ENCODE measurements at places on chromosomes 5 and 9.
A peak's percentile ranks its signal among the peaks of the same experiment; 100 is the strongest.

GRCh38 chr5:76641514-76642120 lies 18.4 kb upstream of the F2RL2 start:
- DNase-seq, result peak; percentile 43

DNA sequence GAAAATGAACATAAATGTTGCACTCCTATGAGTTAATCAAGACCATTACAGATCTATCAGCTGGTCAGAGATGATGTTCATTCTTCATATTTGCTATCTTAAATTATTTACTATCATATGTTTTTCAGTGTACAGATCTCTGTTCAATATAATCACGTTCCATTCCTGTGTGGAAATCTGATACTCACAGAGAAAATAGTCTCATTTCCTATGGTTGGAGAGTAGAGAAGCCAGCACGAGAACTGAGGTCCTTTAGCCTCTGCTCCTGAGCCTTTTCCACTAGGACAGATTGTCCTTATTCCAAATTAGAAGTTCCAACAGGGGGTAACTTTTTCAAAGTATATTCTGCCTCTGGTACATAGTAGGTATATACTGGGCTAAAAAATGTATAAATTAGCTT lies 29.2 kb downstream of the UGCG start:
- DNase-seq, result no peak

- no peak for DNase-seq
These were observed 517.8 kb downstream of the CCDC171 start for GRCh38 chr9:16070455-16071145.

- no peak for DNase-seq
These were observed 140.1 kb downstream of the PAM start for GRCh38 chr5:102895234-102895633.

GRCh38 chr5:45509371-45509770 lies 186.8 kb downstream of the HCN1 start:
- no peak for DNase-seq

DNA sequence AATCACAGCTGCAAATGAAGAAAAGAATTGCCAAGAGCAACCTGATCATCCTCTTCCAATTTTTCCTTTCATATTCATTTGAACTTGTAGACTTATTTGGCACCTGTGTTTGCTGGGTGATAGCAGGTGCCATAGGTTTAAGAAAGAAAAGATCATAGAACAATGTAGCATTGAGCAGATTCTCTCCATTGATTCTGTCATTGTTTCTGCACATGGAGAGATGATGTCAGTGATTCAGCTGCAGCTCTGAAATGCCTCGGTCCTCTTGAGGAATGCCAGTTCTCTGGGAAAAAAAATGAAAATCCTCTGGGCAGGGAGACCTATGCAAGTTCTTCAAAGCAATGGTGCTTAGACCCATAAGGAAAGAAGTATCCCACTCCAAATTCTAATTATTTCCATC lies 418.1 kb upstream of the KLF4 start:
- no peak for DNase-seq

DNA sequence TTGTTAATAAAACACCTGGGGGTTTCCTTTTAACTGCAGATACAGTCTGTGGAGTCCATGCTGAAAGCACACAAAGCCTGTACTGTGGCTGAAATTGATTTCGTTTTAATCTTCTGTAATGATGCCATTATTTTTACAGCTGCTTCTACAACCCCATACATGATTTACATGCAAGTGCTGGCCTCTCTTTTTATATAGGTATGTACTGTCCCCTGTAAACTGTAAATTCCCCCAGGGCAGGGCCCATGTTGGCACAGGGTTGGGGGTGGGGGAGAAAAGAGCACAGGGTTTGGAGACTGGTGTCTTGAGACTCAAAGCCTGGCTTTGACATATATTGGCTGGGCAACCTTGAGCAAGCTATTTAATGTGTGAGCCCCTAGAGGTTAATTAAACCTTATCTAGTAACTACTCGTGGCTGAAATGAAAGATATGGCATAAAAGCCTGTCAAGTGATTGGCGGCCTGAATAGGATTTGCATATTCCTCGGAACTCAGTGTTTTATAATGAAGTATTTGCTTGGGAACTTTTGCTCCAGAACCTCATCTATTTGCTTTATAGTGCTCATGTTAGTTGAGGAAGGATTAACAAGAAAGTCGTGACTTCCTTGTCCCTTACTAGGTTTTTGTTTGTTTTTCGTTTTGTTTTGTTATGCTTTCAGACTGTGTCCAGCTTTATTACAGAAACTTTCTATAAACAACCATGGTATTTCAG lies 34.0 kb downstream of the KLF4 start:
- DNase-seq, result no peak

DNA sequence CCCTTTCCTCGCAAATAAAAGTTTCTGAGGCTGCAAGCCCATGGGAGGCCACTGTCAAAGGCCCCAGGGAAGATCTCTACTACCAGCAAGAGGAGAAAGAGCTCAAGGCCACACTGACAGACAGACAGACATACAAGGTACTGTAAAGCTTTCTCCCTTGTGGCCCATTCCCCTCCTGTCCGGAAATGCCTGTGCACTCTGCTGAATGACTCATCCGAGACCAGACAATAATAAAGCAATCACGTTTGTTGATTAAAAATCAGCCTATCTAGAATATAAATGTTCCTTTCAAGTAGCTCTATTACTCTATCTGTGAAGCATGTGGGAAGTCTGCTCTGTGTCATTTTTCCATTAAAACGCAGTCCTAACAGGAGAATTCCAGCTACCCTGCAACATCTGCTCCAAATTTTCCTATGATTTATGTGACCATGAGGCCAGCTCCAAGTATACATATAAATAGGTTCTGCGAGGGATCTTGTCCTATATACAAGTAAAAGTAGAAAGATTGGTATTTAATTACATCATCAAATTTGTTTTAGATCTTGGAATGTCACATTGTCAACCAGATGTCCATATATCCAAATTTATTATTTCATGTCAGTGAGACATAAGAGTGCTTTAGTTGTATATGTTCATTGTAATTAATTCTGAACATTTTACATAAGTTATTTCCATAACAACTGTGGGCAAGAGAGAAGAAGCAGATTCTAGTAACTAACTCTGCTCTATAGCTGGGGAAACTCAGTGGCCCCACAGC lies 34.7 kb upstream of the TGFBI start:
- no peak for DNase-seq

- DNase-seq, result no peak
These were observed 214.6 kb downstream of the CD180 start for GRCh38 chr5:66982056-66982387.

- DNase-seq, result no peak
These were observed 2.9 kb upstream of the MAML1 start for GRCh38 chr5:179729727-179730126.

DNA sequence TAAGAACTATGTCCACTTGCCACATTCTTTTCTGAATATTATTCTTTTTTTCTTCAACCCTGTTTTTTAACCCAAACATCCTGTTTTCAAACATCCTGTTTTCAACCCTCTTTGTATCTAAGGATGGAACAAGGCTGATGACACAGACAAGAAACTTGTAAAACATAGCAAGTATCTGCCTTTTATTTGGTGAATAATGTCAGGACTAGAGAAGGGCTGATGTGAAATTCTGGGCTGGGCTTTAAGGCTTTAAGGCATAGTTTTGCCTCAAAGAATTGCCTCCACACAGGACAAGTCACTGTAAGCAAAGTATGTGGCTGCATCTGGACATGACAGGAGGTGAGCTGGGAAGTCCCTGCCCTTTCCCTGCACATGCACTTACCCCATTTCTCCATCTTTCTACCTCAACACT lies 42.5 kb upstream of the RIC1 start:
- peak; percentile 34 for DNase-seq

- no peak for DNase-seq
These were observed 881.1 kb upstream of the DMAC1 start for GRCh38 chr9:8680658-8681057.

DNA sequence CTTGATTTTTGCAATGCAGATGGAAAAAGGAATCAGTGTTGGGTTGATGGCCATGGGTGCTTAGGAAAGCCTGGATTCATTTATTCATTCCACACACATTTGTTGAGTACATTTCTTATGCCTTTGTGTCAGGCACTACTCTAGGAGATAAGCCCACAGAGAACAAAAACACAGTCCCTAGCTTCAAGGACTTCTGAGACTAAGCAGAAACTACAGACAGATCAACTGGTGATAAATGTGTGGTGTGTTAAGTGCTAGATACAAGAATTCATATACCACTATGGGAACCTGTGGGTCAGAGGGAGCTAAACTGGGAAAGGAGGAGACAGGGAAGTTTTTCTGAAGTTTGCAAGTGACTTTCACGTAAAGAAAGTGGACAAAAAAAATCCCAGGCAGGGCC lies 119.9 kb downstream of the CEMIP2 start:
- no peak for DNase-seq

DNA sequence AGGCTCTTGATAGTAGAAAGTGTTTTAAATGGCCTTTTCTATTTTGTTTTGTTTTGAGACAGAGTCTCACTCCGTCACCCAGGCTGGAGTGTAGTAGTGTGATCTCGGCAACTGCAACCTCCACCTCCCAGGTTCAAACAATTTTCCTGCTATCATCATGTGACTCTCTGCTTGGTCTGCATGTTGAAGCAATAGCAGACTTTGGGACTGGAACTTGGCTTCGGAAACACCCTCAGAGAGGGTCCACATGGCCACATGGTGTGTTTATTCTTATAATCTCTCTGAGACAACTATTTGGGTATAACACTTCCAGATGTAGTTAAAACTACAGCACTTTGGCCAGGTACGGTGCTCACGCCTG lies 10.9 kb downstream of the SLC1A1 start:
- no peak for DNase-seq

- DNase-seq, result no peak
These were observed 42.3 kb downstream of the BASP1 start for GRCh38 chr5:17259630-17260257.

DNA sequence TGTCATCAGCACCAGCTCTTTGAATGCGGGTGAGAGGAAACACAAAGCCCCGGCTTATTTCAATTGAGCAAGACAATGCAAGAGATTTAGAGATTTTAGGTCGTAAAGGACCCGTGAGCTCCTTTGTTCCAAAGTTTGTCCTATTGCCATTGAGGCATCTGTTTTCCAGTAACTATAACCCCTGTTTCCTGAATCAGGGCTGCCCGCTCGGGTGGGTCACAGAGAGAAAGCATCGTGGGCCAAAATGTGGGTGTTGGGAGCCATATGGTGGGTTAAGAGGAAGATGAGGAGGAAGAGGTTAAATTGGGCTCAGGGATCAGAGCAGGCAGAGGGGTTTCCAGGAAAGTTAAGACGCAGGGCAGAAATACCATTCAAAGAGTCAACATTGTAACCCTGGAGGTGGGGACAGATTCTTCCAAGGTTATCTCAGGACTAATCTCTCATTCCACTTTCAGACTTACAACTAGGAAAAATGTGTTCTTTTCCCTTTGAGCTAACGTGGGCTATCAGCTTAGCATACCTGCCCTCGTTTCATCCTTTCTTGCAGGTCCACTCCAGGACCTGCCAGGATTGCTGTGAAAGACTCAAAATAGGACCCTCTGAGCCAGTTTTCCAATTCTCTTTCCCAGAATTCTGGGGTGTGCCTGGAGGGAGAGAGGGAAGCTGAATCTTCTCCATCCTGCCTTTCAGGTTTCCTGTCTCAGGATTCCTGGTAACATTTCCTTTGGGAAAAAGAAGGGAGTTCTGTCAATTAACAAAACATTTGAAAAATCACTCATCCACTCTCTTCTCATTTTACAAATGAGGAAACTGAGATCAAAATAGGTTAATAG lies 95.5 kb upstream of the TAF11L2 start:
- no peak for DNase-seq

DNA sequence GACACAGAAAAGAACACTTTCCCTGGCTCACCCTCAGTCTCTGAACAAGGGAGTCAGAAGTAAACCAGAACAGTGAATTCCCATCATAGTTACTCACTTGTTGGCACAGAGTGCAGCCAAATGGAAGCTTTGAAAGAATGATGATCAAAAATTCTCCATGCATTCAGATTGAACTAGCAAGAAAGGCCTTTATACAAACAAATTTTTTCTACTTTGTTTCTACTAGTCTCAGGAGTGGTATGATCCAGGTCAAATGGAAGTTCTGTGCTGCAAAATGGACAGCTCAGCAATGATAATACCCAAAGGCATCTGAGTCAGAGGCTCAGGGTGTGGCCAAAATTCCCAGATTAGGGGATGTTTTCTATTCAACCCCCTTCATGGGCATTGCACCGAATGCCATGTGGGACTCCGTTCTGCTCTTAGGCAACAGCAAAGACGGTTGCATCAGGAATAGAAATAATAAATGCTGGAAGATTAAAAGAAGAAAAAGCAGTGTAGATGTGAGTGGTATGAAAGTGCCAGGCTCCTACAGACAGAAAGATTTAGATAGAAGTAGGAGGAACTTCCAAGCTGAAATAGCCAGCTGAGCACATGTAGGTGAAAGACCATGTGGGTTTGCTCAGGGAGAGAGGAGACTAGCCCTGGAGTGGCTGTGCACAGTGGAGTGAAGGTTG lies 24.0 kb upstream of the ASPN start:
- no peak for DNase-seq

GRCh38 chr5:136073714-136074529 lies 45.1 kb downstream of the TGFBI start:
- no peak for DNase-seq

DNA sequence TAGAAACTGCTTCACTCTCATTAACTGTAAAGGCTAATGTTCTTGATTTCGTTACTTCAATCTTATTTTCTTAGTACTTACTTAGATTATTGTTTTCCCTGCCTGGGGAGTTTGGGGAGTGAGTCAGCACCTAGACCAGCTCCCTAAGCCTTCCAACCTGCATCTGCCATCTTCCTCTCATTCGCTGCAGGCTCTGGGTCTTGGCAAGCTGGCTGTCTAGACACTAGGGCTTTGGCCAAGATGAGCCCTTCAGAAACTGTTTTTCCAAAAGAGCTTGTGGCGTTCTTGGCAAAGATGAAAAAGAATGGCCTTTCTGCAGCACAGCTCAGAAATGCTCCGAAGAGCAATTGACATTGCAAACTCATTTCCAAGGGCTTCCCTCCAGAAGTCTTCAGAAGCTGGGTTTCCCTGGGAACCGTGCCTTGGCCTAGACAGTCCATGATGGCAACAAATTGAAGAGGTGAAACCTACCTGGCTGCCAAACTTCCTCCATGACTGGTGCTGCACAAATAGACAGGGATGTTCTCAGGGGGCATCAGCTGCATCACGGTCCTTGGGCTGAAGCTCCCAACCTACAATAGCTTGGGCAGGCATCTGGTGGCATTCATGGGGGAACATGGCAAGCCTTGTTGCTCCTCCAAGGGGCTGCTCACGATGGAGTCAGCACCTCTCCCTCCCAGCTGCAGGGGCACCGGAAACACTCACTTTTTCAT lies 76.6 kb downstream of the NSUN2 start:
- DNase-seq, result no peak

GRCh38 chr5:74722271-74722670 lies 37.2 kb downstream of the HEXB start:
- DNase-seq, result no peak

- DNase-seq, result no peak
These were observed 116.8 kb upstream of the COX7C start for GRCh38 chr5:86500947-86501346.

- no peak for DNase-seq
These were observed 115.8 kb downstream of the ERCC6L2 start for GRCh38 chr9:95991326-95991725.

- DNase-seq, result no peak
These were observed 649 bp upstream of the GLE1 start for GRCh38 chr9:128503870-128504269.

- DNase-seq, result no peak
These were observed 248.1 kb upstream of the TAS2R1 start for GRCh38 chr5:9878206-9878605.

Data from central memory CD4-positive, alpha-beta T cell (primary cell).